NCI-H774 (cell line): ENCODE measurements at places on chromosomes 7 and 10.
A peak's percentile ranks its signal among the peaks of the same experiment; 100 is the strongest.

GRCh38 chr10:48589266-48589665, 15.6 kb downstream of the ARHGAP22 start:
- DNase-seq = no peak

DNA sequence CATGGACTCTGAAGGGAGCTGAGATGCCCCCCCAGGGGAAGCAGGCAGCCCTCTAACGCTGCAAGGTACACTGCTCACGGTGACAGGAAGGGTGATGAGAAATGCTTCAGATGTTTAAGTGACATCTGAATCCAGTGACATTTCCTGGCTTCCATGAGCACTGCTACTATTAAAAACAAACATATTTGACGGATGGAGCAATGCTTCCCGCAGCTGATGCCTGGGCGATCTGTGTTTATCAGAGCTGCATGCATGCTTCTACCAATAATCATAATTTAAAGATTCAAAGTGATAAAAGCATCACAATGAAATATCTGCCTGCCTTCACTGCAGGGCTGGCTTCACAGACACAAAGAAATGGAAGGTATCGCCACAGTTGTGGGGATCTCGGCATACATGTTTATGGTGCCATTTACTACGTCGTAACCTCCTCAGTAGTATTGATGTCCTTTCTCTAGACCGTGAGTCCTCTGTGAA, 66.1 kb upstream of the AOAH start:
- DNase-seq = no peak

DNA sequence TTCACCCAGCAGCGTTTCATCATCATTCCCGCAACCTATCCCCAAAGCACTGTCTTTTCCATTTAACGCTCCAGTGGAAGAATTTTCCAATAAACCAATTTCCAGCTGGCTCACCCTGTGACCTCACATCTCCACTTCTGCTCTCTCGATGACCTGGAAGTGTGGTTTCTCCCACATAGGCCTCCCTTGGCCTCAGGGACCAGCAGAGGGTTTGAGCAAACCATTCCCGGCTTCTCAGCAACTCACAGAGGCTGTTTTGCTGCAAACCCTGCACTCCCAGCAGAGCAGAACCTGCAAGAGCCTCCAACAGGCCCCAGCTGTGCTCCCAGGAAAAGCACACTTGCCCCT, 523.0 kb upstream of the FOXK1 start:
- DNase-seq = no peak

DNA sequence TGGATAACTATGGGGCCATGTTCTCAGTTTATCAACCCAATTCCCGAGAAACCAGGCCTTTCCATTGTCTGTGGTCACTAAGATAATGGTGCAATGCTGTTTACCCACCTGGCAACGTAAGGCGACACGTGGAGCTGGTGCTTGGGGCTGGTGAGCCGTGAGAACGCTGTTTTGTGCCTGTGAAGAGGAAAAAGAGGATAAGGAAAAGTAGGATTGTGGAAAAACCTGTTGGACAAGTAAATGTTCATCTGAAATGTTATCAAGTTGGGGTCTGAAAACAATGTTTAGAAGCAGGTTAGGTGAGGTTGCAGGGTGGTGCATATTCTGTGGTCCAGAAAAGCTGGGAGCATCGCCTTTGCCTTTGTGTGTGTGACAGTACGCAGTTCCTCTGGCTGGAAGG, 88.5 kb downstream of the PPP1R17 start:
- DNase-seq = peak; percentile 5

GRCh38 chr7:45130910-45131309, 19.4 kb upstream of the TBRG4 start:
- DNase-seq = no peak

DNA sequence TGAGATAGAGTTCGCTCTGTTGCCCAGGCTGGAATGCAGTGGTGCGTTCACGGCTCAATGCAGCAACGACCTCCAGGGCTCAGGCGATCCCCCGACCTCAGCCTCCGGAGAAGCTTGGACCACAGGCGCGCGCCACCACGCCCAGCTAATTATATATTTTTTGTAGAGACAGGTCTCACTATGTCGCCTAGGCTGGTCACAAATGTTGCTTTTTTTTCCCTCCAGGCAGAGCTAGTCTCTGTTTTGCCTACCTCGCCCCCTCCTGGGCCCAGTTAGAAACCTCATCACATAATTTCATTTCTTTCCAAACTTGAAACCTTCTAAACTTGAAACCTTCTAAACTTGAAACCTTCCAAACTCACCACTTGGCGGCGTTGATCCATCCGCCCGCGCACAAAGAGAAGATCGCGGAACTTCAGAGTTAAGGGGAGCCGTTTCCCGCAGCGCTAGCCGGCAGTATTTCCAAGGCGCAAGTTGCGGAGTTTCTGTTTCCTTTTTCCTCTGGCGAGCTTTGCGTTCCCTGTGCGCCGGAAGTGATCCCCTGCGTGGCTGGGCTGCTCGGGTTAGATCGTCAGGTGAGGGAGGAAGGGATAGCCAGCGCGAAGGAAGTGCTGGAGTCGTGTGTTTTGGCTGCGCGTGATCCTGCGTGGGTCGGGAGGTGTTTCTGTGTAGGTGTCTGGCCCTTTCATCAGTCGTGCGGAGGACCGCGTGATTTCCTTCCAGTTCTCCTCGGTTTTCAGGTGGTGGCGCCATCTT, at the start of gene SSBP1:
SSBP1 (plus strand) TSS at position 523 of the 756 bp plus-strand sequence. CDS start 809 bp downstream, outside the sequence.
- DNase-seq = peak; percentile 96

GRCh38 chr7:107077699-107078516, 33.4 kb downstream of the PRKAR2B start:
- DNase-seq = no peak

GRCh38 chr10:125177641-125178640, 17.6 kb upstream of the CTBP2 start:
- DNase-seq = no peak

DNA sequence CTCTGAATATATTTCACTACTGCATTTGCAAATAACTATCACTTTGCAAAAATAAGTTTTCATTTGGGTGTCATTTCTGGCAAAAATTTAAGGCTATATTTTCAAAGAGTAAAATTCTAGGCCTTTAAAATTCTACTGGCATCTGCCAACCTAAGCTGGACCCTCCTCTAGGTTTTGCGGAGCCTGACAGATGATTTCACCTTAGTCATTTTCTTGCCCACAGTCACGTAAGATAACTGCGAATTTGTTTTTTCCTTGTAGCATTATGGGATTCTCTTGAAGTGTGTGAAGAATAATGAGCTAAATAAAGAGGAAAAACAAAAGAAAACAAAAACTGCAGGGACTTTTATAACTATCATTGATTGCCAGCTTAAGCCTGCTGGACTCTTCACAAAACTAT, 7.8 kb downstream of the MEOX2 start:
- DNase-seq = no peak

DNA sequence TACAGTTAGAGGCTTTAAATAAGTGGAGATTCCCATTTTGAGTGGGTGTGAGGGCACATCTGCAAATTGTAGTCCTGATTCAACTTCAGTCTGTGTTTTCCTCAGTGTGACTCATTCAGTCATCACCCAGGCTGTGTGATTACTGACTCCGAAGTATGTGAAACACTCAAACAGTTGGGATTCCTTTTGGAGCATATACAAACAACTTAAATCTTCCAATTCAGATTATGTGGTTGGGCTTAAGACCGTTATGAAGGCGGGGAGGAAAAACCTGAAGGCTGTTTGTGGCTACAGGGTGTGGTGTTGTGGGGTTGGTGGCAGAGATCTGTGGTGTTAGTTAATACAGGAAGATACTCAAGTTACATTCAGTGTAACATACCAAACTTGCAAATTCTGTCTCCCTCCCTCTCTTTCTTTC, 259.7 kb upstream of the FERD3L start:
- no peak for DNase-seq

- no peak for DNase-seq
These were observed 7.1 kb downstream of the NUDT1 start for GRCh38 chr7:2248984-2249694.

DNA sequence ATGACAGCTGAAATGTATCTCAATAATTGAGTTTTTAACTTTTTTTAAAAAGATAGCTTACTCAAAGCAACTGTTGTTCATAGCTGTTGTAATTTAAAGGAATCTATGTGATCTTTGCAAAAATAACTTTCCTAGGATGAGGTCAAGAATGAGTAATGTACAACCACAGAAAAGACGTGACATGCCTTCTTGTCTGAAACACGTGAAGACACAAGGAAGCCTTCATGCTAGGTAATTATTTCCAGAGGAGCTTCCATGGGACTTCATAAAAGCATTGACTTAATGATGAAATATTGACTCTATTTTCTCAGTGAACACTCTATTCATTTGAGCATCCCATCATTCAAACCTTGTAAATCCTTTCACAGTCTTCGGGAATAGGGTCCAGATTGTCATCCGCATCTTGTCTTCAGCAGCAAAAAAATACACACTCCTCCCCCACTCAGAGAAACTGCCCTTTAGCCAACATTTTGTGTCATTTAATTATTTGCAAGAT, 528.0 kb downstream of the NRG3 start:
- no peak for DNase-seq

GRCh38 chr7:19069842-19070241, 47.6 kb downstream of the TWIST1 start:
- no peak for DNase-seq

- DNase-seq = no peak
These were observed 233.0 kb downstream of the CACNA2D1 start for GRCh38 chr7:82210416-82211184.

DNA sequence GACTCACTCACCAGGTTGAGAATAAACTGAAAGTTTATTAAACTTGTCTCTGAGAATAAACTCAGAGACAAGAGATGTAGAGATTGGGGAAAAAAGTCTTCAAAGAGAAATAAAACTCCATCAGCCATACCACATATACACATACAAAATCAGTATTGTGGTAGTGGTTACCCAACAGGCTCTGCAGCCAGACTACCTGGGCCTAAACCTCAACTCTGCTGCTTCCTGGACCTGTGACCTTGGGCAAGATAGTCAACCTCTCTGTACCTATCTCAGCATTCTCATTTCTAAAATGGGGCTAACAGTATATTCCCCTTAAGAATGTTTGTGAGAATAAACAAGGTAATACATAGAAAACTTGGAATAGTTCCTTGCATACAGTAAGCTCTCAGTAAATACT, 15.3 kb downstream of the TPK1 start:
- DNase-seq = no peak

DNA sequence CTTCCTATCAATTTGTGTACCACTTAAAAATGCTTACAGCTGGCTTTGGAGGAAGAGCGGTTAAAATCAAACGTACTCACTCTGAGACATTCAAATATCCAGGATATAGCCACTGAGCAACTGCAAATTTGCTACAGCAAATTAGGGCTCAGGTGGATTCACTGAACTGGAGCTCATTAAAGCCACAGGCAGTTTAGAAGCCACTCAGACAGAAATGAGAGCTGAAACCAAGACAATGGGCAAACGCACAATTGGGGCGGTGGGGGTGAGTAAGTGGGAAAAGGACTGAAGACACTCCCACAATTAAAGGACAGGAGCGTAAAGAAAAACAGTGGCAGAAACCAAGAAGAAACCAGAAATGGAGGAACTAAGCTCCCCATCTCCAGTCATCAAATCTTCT, 20.5 kb downstream of the MPP7 start:
- DNase-seq = no peak

GRCh38 chr10:4851846-4852245, 25.8 kb downstream of the AKR1E2 start:
- DNase-seq = peak; percentile 8

DNA sequence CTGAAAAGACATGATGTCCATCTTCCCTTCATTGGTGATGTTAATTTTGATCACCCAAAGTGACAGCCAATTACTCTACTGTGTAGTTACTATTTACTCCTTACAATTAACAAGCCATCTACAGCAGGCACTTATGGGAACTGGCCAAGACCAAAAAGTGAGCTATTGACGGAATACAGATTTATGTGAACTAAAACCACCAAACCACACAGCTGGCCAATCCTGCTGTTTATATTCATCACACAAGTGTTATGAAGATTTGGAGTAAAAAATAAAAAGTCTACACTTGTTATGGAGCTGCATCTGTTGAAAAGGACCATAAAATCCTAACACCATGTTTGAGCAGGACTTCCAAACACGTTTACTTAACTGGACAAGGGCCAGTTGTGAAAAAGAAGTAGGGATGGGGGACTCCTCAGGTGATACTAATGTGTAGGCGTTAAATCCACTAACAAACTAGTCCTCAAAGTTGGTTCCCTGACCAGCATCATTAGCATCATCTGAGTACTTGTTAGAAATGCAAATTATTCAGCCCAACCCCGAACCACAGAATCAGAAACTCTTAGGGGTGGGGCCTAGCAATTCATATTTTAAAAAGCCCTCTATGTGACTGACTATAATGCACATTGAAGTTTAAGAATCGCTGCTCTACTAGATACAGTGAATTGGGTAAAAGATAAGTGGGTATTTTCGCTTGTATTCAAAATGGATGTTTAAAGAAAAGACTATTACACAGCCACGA, 11.6 kb downstream of the MCMBP start:
- no peak for DNase-seq

DNA sequence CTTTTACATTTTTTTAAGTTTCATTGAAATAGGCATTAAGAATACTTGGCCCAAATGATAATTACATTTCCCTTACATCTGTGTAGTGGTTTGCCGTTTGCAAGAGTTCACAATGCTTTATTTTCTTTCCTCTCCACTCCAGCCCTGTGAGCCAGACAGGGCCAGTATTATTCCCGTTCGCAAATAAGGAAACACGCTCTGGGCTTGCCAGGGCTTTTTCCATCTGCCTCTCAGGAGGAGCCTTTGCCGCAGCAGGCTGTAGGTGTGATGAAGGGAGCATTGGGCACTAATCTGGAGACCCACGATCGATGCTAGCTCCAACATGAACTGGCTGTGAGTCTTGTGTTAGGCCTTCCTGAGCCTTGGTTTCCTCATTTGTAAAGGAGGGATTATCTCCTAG, 154.4 kb downstream of the GALNT17 start:
- no peak for DNase-seq

GRCh38 chr7:151123158-151123821, 37.0 kb downstream of the AGAP3 start:
- DNase-seq = no peak

- no peak for DNase-seq
These were observed 278.1 kb downstream of the HTR7 start for GRCh38 chr10:90579602-90580242.

DNA sequence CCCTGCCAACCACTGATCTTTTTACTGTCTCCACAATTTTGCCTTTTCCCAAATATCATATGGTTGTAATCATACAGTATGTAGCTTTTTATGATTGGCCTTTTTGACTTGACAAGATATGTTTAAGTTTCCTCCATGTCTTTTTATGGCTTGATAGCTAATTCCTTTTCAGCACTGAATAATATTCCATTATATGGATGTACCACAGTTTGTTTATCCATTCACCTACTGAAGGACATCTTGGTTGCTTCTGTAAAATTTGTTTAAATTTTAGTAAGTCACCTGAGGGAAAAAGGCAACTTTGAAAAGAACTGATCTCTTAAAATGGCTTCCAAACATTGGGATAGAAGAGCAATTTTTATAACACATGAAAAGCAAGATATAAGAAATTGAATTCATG, 43.5 kb downstream of the ATRNL1 start:
- no peak for DNase-seq

- no peak for DNase-seq
These were observed 98.6 kb downstream of the MYOF start for GRCh38 chr10:93383562-93383981.

- no peak for DNase-seq
These were observed 152.6 kb downstream of the REEP3 start for GRCh38 chr10:63673846-63674245.
